ENCODE measurements at places on chromosomes 7 and 10.

- no peak for DNase-seq
These were observed 213.9 kb upstream of the SH2B2 start for GRCh38 chr7:102072636-102073209.

- no peak for DNase-seq
These were observed 377.6 kb downstream of the DNAJB6 start for GRCh38 chr7:157714166-157715070.

GRCh38 chr10:44948642-44949041 lies 11.0 kb upstream of the RASSF4 start:
- DNase-seq, result no peak

- DNase-seq, result no peak
These were observed 10.1 kb downstream of the PFKFB3 start for GRCh38 chr10:6212806-6213205.

GRCh38 chr10:131855461-131856401 lies 45.1 kb upstream of the PPP2R2D start:
- no peak for DNase-seq

DNA sequence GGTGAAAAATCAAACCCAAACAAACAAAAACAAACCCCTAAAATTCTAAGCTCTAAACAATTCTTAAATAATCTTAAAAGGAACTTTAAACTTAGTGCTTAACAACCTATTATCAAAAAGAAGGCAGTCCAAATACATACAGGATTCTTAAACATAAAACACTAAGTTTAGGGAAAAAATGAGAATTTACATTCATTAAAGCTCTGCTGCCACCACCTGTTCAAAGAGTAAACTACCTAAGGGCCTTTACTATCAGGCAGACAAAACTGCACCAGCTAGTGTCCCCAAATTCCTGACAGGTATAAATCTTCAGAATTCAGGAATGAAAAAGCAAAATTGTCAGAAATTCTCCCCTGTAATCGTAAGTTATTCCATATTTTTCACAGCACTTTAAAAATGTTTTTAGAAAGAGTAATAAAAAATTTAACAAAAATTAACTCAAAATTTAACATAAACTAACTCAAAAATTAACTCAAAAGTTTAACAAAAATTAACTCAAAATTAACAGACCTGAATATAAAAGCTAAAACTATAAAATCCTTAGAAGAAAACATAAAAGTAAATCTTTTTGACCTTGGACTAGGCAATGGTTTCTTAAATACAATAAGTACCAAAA lies 55.1 kb downstream of the PDZD8 start:
- DNase-seq, result no peak

- no peak for DNase-seq
These were observed 46.8 kb downstream of the WIPF3 start for GRCh38 chr7:29853072-29853471.

DNA sequence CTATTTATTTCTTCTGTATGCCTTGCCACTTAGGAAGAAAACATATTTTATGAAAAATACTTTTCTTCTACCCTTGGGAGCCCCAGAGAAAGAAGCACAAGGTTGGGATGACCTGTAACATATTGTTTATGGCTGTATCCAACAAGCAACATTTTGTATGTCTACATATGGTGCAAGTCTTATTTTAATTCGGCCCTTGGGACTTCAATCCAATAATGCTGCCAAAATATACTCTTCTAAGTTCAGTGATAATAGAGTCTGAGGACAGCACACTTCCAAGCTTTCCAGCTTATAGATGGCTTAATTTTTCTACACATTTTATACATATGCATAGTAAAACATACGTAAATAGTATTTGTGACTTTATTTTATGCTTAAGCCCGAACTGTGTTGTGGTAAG lies 318.5 kb upstream of the SEMA3A start:
- no peak for DNase-seq

GRCh38 chr7:16960337-16960965 lies 78.7 kb upstream of the AGR3 start:
- no peak for DNase-seq

- DNase-seq, result peak; percentile 6
These were observed 73.8 kb downstream of the CUL1 start for GRCh38 chr7:148772297-148773089.

GRCh38 chr7:143359771-143360353 lies 2.7 kb downstream of the FAM131B start:
- DNase-seq, result no peak

DNA sequence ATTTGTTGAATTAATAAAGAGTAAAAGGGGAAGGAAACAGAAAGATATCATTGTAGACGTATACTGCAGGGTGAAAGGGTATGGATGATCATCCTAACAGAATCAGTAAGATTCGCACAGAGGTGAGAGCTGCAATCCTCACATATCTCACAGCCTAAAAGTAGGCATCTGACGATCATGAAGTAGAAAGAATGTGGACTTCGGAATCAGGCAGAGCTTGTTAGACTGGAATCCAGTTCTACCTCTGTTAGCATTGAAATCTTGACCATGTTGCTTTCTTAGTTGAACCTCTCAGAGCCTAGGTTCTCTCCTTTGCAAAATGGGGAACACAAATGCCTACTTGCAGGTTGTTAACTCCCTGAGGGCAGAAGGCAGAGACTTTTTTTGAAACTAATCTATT lies 320.0 kb upstream of the C7orf33 start:
- no peak for DNase-seq
